ENCODE measurements at places on chromosomes 4 and X. TPM values are rescaled to one million over a fixed set of nuclear protein-coding genes. Genes with fewer than 3 reads are reported as not detected.
A peak's percentile ranks its signal among the peaks of the same experiment; 100 is the strongest.

The PDGFRA gene
- total RNA-seq, result not detected

The HPGD gene
- 19.5 TPM for total RNA-seq

The SSX3 gene
- not detected for total RNA-seq

The RNF212 gene
- total RNA-seq, result 2.0 TPM

The NDST4 gene
- total RNA-seq, result not detected

GRCh38 chrX:43861750-43862149 lies 20.5 kb downstream of the MAOB start:
- H3K4me3 ChIP-seq, result no peak overlapping the region
- H3K27ac ChIP-seq, result no peak overlapping the region
- H3K27me3 ChIP-seq, result no peaks in the 10 kb centered on the region
- no peak for DNase-seq
- H3K36me3 ChIP-seq, result no peaks in the 10 kb centered on the region

DNA sequence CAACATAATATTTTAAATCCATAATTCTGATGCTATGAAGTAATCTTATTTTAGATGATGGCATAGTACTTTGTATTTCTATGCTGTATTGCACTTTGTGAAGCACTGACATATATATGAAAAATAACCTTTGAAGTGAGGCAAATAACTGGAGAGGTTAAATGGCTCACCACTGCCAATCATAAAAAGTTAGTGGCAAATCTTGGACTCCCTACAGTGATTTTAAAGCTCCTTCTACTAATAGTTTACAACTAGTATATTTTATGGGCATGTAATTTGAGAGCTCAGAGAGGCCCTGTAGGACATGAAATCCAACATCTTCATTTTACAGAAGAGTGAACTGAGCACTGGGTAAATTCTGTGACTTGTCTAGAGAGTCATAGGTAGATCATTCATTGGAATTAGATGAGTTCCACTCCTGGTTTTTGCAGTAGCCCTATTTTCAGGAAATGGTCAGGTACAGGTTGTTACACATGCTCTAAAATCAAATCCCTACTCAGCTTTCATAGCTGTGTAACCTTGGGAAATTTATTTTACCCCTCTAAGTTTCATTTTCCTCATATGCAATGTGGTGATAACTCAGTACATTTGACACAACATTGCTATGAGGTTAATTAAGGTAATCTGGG lies 804 bp upstream of the GC start:
- H3K27me3 ChIP-seq, result peaks cover 2% of the 10 kb centered on the region
- no peak overlapping the region for H3K4me3 ChIP-seq
- DNase-seq, result no peak

DNA sequence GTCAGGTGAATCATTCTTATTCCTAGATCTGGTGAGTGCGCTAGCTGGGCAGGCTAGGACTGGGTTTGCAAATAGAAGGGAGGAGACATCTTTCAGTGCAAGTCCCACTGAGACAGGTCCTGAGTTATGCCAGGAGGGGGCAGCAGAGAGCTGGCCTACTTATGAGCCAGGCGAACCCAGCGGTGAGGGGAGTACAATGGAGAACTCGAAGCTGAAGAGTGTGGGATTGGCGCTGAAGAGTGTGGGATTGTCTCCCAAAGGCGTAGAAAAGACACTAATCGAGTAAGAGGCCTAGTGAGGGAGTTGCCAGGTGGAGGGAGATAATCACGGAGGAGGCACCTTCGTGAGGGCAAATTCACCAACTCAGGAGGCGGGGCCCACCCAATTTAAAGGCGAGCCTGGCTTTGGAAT lies 91.7 kb upstream of the CXorf66 start:
- no peaks in the 10 kb centered on the region for H3K36me3 ChIP-seq
- no peaks in the 10 kb centered on the region for H3K4me1 ChIP-seq
- DNase-seq, result peak; percentile 62
- no peaks in the 10 kb centered on the region for H3K27me3 ChIP-seq
- H3K27ac ChIP-seq, result no peak overlapping the region

DNA sequence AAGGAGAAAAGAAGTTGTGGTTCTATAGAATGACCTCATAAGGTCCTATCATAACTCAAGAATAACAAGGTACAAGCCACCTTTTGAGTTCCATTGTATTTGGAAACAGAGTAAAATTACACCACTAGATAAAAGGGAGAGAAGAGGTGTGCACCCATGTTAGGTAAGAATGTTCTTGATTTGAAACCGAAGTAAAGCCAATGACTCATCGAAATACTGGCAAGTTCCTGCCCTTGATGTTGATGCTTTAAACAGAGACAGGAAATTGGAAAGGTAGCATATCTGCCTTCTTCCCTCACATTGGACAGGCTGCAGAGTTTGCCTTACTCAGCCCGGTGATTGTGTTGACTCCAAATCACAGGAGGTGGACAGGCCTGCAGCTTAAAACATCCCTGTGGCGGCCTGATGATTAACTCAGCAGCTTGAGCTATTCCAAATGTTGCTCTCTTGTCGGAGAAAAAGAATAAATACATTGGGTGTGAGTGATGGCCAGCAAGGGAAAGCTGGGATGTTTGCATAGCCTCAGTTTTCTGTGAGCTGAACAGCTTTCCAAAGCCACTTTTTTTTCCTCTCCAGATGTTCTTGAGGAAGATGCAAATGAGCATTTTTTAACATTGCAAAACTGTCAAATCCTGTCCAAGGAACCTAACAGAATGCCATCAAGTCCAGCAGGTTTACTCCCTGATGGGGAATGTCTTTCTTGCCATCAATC lies 321.1 kb downstream of the NKX6-1 start:
- H3K27ac ChIP-seq, result no peak overlapping the region
- no peaks in the 10 kb centered on the region for H3K27me3 ChIP-seq
- no peak for DNase-seq
- H3K4me3 ChIP-seq, result no peak overlapping the region
- no peaks in the 10 kb centered on the region for H3K36me3 ChIP-seq

- H3K4me1 ChIP-seq, result no peaks in the 10 kb centered on the region
- H3K4me3 ChIP-seq, result no peak overlapping the region
- no peak for DNase-seq
- peaks cover 3% of the 10 kb centered on the region for H3K27me3 ChIP-seq
These were observed 395.6 kb upstream of the DIPK2B start for GRCh38 chrX:45596188-45596808.

- peaks cover 19% of the 10 kb centered on the region for H3K36me3 ChIP-seq
- no peak overlapping the region for H3K27ac ChIP-seq
- no peaks in the 10 kb centered on the region for H3K27me3 ChIP-seq
- H3K4me3 ChIP-seq, result no peak overlapping the region
- H3K4me1 ChIP-seq, result peaks cover 31% of the 10 kb centered on the region
These were observed 3.5 kb upstream of the MAD2L1 start for GRCh38 chr4:120070196-120070595.

- H3K27me3 ChIP-seq, result no peaks in the 10 kb centered on the region
- H3K4me3 ChIP-seq, result peak overlapping the region; percentile 94
- DNase-seq, result no peak
These were observed 1.0 kb upstream of the AASDH start for GRCh38 chr4:56388306-56388705.

GRCh38 chrX:19410259-19410658 lies 66.5 kb downstream of the PDHA1 start:
- no peak overlapping the region for H3K27ac ChIP-seq
- H3K4me1 ChIP-seq, result no peaks in the 10 kb centered on the region
- no peak for DNase-seq
- peaks cover 6% of the 10 kb centered on the region for H3K27me3 ChIP-seq
- no peaks in the 10 kb centered on the region for H3K36me3 ChIP-seq
- H3K4me3 ChIP-seq, result no peak overlapping the region

DNA sequence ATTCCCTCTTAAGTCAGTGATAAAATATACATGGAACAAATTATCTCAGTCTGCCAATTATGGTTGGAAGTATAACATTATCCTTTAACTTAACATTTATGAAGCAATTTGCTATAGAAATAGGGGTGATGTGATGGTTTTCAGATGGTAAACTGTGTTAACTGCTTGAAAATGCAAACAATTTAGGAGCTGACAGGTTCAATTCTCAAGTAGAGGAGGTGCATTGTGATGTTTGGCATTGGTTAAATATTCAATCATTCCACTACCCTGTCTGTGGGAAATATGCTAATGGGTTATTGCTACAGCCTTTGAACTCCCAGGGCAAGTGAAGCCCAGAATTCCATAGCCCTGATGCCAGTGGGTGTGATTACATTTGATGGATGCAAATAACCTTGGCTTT lies 243.4 kb upstream of the GK2 start:
- no peaks in the 10 kb centered on the region for H3K36me3 ChIP-seq
- no peaks in the 10 kb centered on the region for H3K27me3 ChIP-seq
- no peak overlapping the region for H3K4me3 ChIP-seq
- DNase-seq, result no peak
- H3K27ac ChIP-seq, result no peak overlapping the region
- no peaks in the 10 kb centered on the region for H3K4me1 ChIP-seq

DNA sequence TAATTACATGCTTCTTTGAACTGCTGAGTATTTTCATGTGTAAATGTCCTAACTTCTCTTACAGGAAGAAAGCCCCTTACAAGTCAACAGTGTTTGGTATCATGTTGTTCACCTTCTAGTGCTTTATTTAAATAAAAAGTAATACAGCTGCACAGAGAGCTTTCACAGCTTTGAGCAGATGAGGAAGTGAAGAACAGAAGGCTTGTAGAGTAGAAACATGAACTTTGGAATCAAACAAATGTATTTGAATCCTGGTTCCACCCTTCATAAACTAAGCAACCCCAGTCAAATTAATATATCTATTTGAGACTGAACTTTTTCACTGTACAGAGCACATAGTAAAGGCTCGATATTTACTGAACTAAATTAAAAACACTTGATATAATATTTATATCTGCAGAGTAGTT lies 120.5 kb downstream of the CAMK2D start:
- no peak overlapping the region for H3K4me3 ChIP-seq
- no peaks in the 10 kb centered on the region for H3K27me3 ChIP-seq
- H3K27ac ChIP-seq, result no peak overlapping the region
- H3K4me1 ChIP-seq, result peaks cover 51% of the 10 kb centered on the region
- peaks cover 15% of the 10 kb centered on the region for H3K36me3 ChIP-seq

DNA sequence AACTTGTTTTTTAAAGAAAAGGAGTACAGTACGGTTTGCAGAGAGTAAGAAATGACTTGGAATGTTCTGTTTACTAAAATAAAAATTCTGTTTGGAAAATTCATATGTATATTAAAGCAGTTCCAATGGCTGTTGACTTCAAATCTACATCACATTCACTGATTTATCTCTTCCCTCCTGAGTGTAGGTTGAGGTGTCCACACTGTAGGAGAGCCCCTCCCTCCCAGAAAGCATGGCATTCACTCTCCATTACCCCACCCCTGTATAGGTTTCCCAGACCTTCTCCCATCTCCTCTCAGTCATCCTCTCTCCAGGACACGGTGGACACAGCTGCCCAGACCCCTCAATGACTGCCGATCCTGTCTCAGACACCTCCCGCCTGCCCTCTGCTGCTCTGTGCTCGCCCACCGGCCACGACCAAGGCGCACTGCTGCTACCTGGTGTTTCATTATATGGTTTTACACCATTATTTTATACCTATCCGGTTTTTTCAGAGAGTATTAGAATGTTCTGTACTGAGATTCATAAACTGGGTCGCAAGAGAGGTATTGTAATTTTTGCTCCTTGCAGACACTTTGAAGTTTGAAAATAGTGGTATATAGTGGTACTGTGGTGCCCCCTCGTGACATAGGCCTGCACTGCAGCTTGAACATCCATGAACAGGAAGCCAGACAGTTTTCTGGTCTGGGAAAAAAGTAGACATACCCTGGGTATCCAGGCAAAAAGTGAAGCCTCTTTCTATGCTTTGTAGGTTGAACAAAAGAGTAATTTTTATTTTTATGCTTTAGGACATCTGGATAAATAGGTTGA lies 38.8 kb upstream of the BEX4 start:
- H3K4me1 ChIP-seq, result peaks cover 3% of the 10 kb centered on the region
- peaks cover 4% of the 10 kb centered on the region for H3K27me3 ChIP-seq
- peak; percentile 66 for DNase-seq
- no peak overlapping the region for H3K27ac ChIP-seq

- DNase-seq, result no peak
- no peaks in the 10 kb centered on the region for H3K27me3 ChIP-seq
- peaks cover 56% of the 10 kb centered on the region for H3K36me3 ChIP-seq
- peaks cover 14% of the 10 kb centered on the region for H3K4me1 ChIP-seq
- no peak overlapping the region for H3K4me3 ChIP-seq
- no peak overlapping the region for H3K27ac ChIP-seq
These were observed 14.0 kb downstream of the RAP1GDS1 start for GRCh38 chr4:98275145-98275544.

DNA sequence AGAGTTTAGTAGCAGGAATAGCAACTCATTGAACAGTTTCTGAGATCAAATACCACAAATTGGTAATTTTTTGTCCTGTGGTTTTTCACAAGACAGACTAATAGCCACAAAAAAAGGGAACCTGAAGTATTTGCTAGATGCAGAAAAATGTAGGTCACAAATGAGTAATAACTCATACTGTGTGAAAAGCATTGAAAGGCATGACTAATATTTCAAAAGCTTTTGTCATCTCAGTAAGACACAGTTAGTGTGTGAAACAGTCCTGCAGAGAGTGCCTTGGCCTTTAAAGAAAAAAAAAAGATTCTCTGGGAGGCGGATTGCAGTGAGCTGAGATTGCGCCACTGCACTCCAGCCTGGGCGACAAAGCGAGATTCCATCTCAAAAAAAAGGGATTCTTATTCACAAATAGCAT lies 31.4 kb upstream of the SLC25A31 start:
- H3K4me1 ChIP-seq, result no peaks in the 10 kb centered on the region
- H3K27ac ChIP-seq, result no peak overlapping the region
- no peak overlapping the region for H3K4me3 ChIP-seq
- DNase-seq, result no peak

- no peaks in the 10 kb centered on the region for H3K4me1 ChIP-seq
- H3K36me3 ChIP-seq, result no peaks in the 10 kb centered on the region
- H3K27me3 ChIP-seq, result no peaks in the 10 kb centered on the region
- DNase-seq, result no peak
- H3K27ac ChIP-seq, result no peak overlapping the region
- H3K4me3 ChIP-seq, result no peak overlapping the region
These were observed 286.1 kb upstream of the TENM3 start for GRCh38 chr4:181957088-181957487.

Measured in activated CD8-positive, alpha-beta T cell treated with anti-CD3 and anti-CD28 coated beads, Interleukin-2, amount 10 ng/mL, durations not matched to agents 7 days and 5 days (primary cell).